ENCODE measurements at places on chromosomes 16 and 17. TPM values are rescaled to one million over a fixed set of nuclear protein-coding genes. Genes with fewer than 3 reads are reported as not detected.

GRCh38 chr17:50338645-50339044, 7.3 kb upstream of the XYLT2 start:
- no peak for DNase-seq

DNA sequence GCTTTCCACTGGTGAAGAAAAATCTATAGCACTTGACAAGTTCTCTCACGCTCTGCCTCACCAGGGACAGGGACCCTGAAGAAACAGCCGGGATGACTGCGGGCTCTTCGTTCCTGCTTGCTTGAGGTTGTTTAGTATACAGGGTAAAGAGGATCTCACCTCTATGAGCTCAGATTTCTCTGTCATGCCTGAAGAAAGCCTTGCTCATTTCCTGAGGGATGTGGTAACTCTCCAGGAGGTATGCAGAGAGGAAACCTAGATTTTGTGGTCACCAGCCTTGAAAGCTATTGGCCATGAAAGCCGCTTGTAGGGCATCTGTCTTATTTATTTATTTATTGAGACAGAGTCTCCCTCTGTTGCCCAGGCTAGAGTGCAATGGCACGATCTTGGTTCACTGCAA, 23.2 kb downstream of the USP43 start:
- no peak for DNase-seq

The MYOCD gene
- polyA plus RNA-seq = 2.0 TPM

The VMO1 gene
- polyA plus RNA-seq = 0.40 TPM
